Stimulated activated CD8-positive, alpha-beta memory T cell treated with anti-CD3 and anti-CD28 coated beads, Interleukin-2, amount 100 ng/mL, for 1 hour (primary cell): ENCODE measurements at places on chromosomes 5 and 9.
A peak's percentile ranks its signal among the peaks of the same experiment; 100 is the strongest.

GRCh38 chr5:137122075-137122474, 377.1 kb downstream of the SPOCK1 start:
- no peak for DNase-seq

DNA sequence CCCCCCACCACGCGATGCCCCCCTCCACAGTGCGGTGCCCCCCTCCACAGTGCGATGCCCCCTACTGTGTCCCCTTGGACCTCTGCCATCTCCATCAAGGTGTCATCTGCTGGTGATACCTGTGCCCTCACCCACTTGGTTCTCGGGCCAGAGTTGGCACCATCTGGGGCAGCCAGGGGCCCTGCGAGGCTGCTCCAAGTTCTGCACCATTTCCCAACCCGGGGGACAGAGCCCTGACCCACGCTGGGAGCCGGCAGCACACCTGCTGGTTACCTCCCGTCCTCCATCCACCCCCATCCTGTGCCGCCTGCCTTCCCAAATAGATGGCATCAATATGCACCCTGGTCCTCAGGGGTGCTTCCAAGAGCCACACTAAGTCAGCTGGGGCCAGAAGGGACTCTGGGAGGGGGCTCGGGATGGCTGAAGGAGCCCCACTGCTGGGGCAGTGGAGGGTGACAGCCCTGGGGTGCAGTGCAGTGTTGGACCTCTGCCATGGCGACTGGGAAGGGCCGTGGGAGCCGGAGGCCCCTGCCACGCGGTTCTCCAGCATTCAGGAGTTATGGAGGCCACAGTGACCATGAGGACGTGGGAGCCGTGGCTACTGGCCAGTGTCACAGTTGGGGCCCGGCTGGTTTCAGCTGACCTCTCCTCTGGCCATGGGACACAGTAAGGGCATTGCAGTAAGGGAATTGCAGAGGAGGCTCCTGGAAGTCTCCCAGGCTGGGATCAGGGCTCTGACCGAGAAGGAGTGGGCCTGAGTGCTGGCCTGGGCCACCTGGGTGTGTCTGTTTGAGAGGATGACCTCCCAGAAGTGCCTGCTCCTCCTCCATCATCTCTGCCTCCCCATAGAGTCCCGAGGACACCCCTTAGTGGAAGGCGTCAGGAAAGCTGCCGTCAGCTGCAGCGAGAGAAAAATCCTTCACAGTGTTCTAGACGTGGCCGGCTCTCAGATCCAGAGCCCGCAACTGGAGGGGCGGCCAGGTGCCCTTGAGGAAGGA, 44.2 kb upstream of the NOTCH1 start:
- DNase-seq: no peak

DNA sequence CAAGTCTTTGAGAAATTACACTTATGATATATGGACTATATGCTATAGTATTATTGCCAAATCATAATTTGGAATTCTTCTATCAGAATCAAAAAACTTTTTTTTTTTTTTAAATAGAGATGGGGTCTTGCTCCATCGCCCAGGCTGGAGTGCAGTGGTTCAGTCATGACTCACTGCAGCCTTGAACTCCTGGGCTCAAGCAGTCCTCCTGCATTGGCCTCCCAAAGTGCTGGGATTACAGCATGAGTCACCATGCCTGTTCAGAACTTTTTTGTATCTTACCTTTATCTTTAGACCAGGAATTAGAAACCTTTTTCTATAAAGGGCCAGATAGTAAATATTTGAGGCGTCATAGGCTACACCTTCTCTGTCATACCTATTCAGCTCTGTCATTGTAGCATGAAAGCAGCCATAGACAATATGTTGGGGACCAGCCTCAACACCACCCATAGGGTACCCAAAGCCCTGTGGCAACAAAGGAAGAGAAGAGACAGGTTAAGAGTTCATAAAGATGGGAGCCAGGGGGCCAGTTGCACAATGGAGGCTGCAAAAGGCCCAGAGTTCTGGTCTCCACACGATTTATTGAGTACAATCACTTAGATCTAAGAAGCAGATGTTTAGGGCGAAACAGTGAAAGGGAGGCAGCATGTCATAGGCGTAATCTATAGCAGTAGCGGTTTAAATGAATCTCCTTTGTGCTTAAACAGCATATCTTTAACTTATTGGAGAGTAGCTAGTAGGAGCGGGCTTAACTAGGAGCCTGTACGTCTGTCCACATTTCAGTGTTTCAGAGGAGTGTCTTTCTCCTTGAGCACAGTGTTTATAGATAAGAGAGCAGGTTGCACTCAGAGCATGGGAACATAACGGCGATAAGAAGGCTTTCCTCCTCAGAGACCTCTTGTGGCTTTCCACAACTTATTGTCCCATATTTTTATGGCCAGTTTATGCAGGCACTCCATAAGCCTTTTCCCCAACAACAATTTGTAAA, 12.5 kb downstream of the ECM2 start:
- no peak for DNase-seq

GRCh38 chr5:151868451-151868850, 56.2 kb downstream of the GLRA1 start:
- DNase-seq: no peak

- DNase-seq: no peak
These were observed 167.2 kb downstream of the RASEF start for GRCh38 chr9:82895822-82896110.

- DNase-seq: no peak
These were observed 159.8 kb upstream of the CCDC152 start for GRCh38 chr5:42596817-42597216.

DNA sequence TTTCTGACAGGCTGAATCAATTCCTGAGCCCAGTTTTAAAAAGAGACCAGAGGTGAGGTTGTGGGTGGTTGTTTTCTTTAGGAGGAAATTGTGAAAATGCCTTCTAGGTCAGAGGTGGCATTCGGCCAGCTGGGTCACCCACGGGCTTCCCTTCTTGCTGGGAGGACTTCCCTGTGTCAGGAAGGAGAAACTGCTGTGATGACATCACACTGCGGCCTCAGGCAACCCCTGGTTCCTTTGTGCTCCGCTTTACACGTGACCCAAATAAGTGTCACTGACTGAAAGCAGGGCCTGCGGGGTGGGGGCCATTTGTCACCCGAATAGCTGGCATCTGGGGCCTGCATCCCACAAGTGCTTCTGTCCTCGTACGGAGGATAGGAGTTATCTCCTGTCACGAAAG, 39.7 kb downstream of the FABP6 start:
- no peak for DNase-seq

DNA sequence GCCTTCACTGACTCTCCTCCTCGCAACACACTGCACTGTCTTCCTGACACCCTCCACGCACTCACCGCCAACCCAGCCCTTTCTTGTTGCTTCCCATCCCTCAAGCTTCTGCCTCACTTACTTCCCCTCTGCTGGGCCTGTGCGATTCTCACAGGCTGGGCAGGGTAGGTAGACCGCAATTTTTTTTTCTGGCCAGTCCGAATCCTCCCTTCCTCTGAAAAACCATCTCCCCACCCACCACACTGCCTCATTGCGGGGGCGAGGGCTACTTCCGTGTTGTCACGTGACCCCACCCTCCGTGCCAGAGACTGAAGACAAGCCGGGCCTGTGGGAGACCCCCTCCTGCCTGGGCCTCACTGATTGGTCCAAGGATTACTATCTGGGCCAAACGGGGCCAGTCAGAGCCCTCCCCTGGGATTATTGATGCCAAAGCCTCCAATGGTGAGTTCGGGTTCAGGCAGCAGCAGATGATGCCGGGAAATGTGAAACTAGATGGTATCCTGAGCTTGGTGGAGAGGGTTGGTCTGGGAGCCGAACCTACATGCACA, 73.1 kb downstream of the STK10 start:
- DNase-seq: peak; percentile 55

DNA sequence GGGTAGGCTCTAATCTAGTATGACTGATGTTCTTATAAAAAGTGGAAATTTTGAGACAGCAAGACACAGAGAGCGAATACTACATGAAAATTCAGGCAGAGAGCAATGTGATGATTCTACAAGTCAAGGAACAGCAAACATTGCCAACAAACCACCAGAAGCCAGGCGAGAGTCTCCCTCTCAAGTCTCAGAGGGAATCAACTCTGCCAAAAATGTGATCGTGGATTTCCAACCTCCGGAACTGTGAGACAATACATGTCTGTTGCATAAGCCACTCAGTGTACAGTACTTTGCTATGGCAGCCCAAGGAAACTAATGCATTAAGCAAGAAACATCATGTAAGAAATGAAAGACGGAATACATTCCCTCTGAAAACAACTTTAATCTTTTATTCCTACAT, 52.1 kb upstream of the CCNG1 start:
- no peak for DNase-seq

DNA sequence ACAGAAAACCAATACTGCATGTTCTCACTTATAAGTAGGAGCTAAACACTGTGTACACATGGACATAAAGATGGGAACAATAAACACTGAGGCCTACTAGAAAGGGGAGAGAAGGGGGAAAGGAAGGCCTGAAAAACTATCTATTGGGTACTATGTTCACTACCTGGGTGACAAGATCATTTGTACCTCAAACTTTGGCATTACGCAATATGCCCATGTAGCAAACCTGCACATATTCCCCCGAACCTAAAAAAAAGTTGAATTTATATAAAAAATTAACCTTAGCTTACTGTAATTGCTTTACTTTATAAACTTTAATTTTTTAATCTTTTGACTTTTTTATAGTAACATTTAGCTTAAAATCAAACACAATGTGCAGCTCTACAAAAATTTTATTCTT, 237.6 kb upstream of the ATP10B start:
- no peak for DNase-seq

GRCh38 chr5:168773226-168773625, 194.1 kb upstream of the PANK3 start:
- DNase-seq: no peak

- no peak for DNase-seq
These were observed 57.2 kb downstream of the MTMR12 start for GRCh38 chr5:32255540-32255900.

GRCh38 chr5:81779125-81779915, 28.4 kb upstream of the SSBP2 start:
- peak; percentile 8 for DNase-seq

DNA sequence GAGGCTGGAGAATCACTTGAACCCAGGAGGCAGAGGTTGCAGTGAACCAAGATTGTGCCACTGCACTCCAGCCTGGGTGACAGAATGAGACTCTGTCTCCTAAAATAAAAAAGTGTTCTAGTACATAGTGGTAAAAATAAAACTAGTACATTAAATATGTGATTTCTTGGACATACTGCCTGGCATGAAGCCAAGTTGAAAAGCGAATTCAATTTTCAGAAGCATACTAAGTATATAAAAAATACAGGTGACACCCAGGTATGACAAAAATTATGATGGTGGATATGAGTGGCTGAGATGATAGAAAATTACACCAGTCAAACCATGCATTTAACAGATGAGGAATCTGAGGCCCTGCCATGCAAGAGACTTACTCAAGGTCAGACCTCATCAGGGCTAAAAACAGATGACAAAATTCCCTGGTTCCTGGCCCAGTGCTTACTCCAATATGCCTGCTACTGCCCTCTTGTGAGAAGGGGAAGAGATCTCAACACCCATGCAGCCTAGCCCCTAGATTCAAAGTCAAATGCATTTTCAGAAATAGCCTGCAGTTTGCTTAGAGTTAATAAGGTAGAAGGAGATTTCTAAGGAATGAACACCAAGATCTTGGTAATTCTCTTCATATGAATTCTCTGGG, 46.6 kb upstream of the GNPDA1 start:
- no peak for DNase-seq

- no peak for DNase-seq
These were observed 123.1 kb downstream of the PIP5K1B start for GRCh38 chr9:68827837-68828744.

GRCh38 chr9:120281665-120282064, 298.3 kb downstream of the CDK5RAP2 start:
- DNase-seq: no peak

- no peak for DNase-seq
These were observed 33.6 kb downstream of the SNX30 start for GRCh38 chr9:112784020-112784785.

DNA sequence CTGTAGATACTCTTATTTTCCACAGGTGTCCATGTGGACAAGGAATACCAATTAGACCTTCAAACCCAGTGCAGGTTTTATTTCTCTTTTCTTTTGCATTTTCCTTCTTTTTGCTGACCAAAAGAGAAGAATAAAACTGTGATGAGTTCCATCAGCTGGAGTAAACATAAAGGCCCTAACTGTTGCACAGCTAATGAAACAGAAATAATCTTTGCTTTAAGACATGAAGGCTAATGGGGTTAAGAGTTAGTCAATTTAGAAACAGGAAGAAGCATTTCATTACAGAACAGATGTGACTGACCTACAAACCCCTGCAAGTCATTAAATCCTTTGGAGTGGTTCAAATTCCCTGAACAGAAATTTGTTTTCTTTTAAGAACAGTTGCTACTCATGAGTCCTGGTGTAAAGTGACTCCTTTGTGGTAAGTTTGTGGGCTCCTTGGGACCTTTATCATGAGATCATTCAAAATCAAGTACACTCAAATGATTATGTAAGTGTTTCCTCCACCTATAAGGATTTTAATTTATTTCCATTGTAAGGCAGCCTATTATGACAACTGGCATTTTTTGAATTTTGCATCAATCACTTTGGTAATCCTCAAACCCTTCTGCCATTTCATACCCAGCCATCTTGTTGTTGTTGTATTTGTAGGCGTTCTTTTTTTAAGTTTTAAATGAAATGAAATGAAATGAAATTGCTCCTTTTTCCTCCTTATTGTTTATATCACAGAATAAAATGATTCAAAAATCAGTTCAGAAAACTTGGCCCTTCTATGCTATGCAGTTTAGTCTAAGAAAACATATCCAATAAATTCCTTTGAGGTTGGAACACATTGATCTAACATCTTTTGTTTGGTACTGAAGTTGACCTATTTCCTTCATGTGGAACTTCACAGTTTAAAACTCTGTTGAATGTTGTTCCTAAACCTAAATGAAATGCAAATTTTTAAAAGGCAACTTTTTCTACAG, 1.3 kb downstream of the MINAR2 start:
- no peak for DNase-seq

DNA sequence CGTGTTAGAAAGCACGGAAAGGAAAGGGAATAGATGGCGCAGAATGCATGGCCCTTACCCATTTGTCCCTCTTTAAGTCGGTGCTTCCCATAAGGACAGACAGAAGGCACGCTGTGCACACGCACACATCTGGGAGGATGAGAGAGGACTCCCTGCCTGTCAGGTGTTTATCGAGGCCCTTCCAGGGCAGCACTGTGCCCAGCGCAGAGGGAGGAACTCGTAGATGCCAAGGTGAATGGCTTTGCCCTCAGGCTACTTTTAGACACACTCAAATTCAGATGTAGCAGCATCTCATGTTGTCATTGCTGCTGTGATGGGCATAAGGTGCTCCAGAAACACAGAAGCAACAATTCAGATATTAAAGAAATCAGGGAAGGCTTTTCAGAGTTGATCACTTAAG, 70.2 kb upstream of the CTSL start:
- no peak for DNase-seq
